Right lung (tissue), 10 donors: ENCODE measurements at places on chromosomes 7 and 10. TPM values are rescaled to one million over a fixed set of nuclear protein-coding genes. Genes with fewer than 3 reads are reported as not detected.

The TAS2R5 gene
- 6.7 TPM for polyA plus RNA-seq

The SLK gene
- polyA plus RNA-seq, result 41.9 TPM

The ENTPD1 gene
- polyA plus RNA-seq, result 24.4 TPM

The SH3PXD2A gene
- polyA plus RNA-seq, result 101 TPM

DNA sequence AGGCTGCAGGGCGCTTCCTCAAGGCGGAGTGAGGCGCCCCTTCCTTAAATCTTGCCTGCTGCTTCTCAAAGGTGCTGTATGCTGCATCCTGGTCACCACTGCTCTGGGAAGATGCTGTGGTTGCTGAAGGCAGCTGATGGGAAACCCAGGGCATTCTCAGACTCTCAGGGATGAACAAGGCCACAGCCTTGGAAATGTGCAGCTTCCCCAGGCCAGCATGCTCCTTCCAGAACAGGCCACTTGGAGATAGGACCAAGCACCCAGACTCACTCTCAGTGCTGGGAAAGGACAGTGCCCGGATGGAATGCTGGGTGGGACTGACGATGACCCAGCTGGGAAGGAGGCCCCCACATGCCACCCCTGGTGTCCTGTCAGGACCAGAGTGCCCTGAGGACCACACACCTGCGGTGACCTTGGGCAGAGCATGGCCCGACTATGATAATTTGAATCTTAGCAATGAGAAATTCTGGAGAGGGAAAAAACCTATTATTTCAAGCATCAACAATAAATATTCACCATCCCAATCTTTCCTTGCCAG is 235.5 kb downstream of the TNS3 start:
- DNase-seq, result no peak

DNA sequence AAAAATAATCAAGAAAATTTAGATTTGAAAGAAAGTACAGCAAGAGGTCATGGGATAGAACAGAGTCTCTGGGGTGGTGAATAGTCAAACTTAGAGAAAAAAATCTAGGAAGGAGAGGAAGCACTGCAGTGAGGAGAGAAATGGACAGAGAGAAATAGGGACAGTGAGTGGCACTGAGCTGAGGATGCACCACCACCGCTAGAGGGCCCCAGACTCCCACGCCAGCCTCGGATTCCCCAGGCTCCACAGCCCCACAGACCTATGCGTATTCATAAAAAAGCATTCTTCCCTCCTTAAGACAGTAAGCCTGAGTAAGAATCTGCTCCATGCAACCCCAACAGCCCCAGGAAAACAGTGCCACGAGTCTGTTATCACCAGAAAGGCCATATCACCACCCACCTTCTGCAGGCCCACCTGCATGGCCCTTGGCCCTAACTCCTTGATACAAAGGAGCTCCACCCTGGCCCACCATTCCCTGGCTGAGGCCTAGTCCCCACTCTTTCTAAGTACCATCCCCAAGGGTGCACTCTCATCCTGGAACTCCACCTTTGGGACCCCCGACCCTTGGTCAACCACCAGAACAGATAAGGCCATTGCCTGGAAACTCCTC is 91.0 kb downstream of the ALOX5 start:
- DNase-seq, result peak; percentile 67

- no peak for DNase-seq
Observed at GRCh38 chr7:73705551-73705920, 13.9 kb downstream of the STX1A start.
